Natural killer cell treated with Interleukin-12 subunit alpha and Interleukin-12 subunit beta and Interleukin-15 and Interleukin-18, amount 100 ng/mL, for 72 hours (primary cell): ENCODE measurements at places on chromosomes 5 and 9. TPM values are rescaled to one million over a fixed set of nuclear protein-coding genes. Genes with fewer than 3 reads are reported as not detected.

DNA sequence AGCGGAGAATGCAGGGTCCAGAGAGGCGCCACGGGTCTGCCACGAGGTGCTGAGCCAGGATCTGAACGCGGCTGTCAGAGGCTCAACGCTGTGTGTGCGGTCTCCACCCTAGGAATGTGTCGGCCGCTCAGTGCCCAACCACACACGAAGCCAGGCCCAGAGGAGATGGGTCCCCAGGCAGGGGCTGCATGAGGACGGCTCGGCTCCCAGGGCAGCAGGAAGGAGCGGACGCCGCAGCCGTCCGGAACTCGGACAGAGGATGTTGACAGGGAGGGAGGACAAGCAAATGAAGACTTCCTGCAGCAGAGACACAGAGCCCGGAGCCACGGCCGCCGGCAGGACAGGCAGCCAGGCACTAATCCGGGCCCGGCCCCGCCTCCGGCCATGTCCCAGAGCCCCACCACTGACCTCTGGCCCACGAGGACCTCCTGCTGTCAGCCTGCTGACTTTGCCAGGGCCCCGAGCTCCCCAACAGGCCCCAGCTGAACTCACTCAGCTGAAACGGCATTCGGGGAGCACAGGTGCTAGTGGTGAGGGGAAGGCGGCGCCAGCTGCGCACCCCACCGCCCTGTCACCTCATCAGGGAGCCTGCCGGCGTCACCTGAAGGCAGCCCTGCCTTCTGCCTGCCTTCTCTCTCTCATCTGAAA is 12.7 kb downstream of the VAV2 start:
- no peaks in the 10 kb centered on the region for H3K36me3 ChIP-seq
- peak; percentile 16 for DNase-seq
- no peak overlapping the region for H3K27ac ChIP-seq
- H3K27me3 ChIP-seq = no peaks in the 10 kb centered on the region
- H3K4me1 ChIP-seq = no peaks in the 10 kb centered on the region
- H3K4me3 ChIP-seq = no peak overlapping the region

- H3K27ac ChIP-seq = no peak overlapping the region
- DNase-seq = no peak
- H3K27me3 ChIP-seq = no peaks in the 10 kb centered on the region
- no peaks in the 10 kb centered on the region for H3K36me3 ChIP-seq
These were observed 84.6 kb upstream of the SNX2 start for GRCh38 chr5:122690266-122690665.

DNA sequence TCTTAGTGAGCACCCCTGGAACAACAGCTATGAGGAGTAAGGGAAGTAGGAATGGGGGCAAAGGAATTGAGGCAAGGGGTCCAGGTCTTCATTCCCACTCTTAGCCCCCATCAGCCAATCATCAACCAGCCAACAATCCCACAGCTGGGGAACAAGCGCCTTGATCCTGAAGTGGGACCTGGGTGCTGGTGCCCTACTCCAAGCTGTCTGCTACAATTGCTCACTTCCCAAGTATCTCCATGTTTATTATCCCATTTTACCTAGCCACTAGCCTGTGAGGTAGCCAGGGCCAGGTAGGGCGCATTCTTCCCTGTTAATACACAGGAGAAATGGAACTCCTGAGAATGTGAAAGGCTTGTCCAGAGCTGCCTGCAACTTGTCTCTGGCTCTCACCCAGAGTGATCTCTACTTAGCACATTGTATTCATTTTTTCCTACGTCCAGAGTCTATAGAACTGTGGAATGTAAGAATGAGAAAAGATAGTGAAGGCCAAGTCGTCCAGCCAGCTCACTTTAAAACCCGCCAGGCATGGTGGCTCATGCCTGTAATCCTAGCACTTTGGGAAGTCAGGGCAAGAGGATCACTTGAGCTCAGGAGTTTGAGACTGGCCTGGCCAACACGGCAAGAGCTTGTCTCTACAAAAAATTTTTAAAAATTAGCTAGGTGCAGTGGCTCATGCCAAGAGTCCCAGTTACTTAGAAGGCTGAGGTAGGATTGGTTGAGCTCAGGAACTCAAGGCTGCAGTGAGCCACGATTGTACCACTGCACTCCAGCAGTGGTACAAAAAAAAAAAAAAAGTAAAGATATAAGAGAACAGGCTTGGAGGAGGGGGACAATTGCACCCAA is 6.2 kb upstream of the DNAJC18 start:
- no peaks in the 10 kb centered on the region for H3K27me3 ChIP-seq
- H3K36me3 ChIP-seq = peaks cover 6% of the 10 kb centered on the region
- H3K4me1 ChIP-seq = peaks cover 31% of the 10 kb centered on the region
- peak overlapping the region; percentile 87 for H3K27ac ChIP-seq
- DNase-seq = no peak
- H3K4me3 ChIP-seq = no peak overlapping the region

DNA sequence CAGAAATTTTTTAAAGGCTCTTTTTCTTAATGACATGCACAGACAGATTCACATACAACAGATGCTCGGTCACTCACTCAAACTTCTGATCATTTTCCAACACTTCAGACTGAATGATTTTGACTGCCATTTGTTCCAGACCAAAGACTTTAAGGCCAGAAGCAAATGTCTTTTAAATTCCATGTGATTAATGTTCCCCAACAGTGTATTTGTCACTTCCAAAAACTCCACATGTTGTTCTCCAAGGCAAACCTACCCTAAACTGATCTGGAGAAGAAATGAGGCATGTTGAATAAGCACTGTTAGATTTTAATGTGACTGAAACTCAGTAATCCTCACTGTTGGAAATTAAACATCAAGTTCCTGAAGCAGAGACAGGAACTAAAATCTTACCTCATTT is 366.7 kb downstream of the GABRG2 start:
- no peaks in the 10 kb centered on the region for H3K36me3 ChIP-seq
- H3K4me1 ChIP-seq = no peaks in the 10 kb centered on the region
- H3K27me3 ChIP-seq = no peaks in the 10 kb centered on the region

DNA sequence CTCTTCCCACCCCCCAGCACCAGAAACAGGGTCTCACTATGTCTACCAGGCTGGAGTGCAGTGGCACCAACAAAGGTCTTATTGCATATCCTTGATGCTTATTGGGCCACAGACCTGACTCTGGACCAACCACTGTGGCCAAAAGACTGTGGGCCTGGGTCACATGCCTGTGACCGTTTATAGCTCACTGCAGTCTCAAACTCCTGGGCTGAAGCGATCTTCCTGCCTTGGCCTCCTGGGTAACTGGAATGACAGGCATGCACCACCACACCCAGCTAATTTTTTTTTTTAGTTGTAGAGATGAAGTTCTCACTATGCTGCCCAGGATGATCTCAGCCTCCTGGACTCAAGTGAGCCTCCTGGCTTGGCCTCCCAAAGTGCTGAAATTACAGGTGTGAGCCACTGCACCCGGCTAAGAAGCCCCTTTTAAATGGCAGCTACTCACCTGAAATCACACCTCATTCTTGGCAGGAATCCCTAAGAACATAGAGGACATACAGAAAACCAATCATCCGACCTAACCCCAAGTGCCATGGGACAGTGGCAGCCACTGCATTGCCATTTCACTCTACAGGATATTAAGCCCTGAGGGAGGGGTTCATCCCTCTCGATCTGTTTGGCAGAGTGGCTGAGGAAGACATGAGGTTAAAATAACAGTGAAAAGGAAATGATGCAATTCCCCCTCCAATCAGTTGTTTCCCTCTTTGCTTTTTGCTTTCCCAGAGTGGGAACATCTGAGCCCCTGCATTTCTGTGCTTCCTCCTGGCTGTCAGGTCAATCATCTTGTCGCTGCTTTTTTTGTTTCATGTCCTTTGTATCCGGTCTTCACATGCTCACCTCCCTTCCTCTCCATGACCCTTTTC is 74.6 kb downstream of the LRRC70 start:
- H3K27me3 ChIP-seq = no peaks in the 10 kb centered on the region
- DNase-seq = no peak
- no peaks in the 10 kb centered on the region for H3K4me1 ChIP-seq
- H3K36me3 ChIP-seq = peaks cover under 1% of the 10 kb centered on the region

GRCh38 chr5:68180121-68181038 is 35.2 kb upstream of the PIK3R1 start:
- no peaks in the 10 kb centered on the region for H3K27me3 ChIP-seq
- no peak overlapping the region for H3K4me3 ChIP-seq
- H3K4me1 ChIP-seq = peaks cover 6% of the 10 kb centered on the region
- H3K27ac ChIP-seq = no peak overlapping the region
- no peaks in the 10 kb centered on the region for H3K36me3 ChIP-seq

- no peaks in the 10 kb centered on the region for H3K27me3 ChIP-seq
- H3K4me1 ChIP-seq = no peaks in the 10 kb centered on the region
- no peak overlapping the region for H3K27ac ChIP-seq
- no peaks in the 10 kb centered on the region for H3K36me3 ChIP-seq
These were observed 762.1 kb upstream of the TYRP1 start for GRCh38 chr9:11931109-11931508.

DNA sequence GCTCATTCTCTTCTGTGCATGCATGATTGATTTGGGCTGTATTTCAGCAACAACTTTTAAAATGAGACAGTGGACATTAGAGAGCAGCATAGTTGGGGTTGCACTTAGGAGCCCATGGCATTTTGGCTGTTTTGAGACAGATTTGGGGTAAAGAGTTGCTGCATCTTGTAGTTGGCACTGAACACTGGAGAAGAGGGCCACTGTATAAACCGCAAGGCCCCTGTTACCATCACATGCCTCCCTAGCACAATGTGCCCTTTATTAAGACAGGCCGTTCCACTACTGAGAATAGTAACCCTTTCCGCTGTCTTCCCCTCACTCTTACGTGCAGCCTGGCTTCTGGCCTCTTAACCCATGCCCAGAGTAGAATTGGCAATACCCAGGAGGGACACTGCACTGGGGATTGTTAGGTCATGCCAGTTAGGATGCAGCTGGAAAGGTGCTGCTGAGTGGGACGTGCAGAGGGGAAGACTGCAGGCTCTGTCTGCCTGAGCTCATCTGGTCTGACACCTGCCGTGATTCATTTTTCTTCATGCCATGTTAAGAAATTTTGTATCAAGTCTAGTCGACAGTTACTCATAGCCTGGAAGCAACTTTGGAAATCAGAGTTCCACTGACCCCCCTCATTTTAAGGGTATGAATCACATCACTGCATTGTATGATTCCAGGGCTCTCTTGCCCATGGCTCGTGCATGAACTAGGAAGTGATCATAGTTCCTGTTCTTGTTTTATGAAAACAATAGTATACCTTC is 146.9 kb upstream of the DMRT1 start:
- no peak overlapping the region for H3K27ac ChIP-seq
- H3K27me3 ChIP-seq = no peaks in the 10 kb centered on the region
- H3K36me3 ChIP-seq = no peaks in the 10 kb centered on the region
- peaks cover 7% of the 10 kb centered on the region for H3K4me1 ChIP-seq
- H3K4me3 ChIP-seq = no peak overlapping the region

GRCh38 chr5:428754-429452 is 14.1 kb upstream of the EXOC3 start:
- no peaks in the 10 kb centered on the region for H3K36me3 ChIP-seq
- H3K4me1 ChIP-seq = peaks cover 7% of the 10 kb centered on the region
- peaks cover 13% of the 10 kb centered on the region for H3K27me3 ChIP-seq
- H3K27ac ChIP-seq = no peak overlapping the region
- no peak for DNase-seq
- no peak overlapping the region for H3K4me3 ChIP-seq

GRCh38 chr5:121979691-121980090 is 17.9 kb downstream of the SRFBP1 start:
- no peak overlapping the region for H3K27ac ChIP-seq
- peaks cover 35% of the 10 kb centered on the region for H3K4me1 ChIP-seq
- peaks cover 12% of the 10 kb centered on the region for H3K36me3 ChIP-seq
- H3K4me3 ChIP-seq = no peak overlapping the region

DNA sequence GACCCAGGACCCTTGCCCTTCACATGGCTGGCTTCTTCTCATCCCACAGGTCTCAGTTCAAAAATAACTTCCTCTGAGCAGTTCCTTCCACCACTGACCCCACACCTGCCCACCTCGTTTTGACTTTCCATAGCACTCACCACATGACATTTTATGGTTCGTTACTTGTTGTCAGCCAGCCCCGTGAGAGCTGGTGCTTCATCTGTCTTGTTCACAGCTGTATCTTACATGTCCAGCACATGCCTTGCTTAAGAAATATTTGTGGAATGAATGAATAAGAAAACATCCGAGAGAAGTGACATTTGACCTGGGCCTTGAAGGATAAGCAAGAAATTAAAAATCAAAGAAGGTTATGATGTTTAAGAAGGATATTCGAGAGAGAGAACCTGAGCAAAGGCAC is 193.9 kb downstream of the RFK start:
- no peak overlapping the region for H3K4me3 ChIP-seq
- DNase-seq = no peak
- no peaks in the 10 kb centered on the region for H3K27me3 ChIP-seq
- no peak overlapping the region for H3K27ac ChIP-seq
- H3K36me3 ChIP-seq = no peaks in the 10 kb centered on the region

DNA sequence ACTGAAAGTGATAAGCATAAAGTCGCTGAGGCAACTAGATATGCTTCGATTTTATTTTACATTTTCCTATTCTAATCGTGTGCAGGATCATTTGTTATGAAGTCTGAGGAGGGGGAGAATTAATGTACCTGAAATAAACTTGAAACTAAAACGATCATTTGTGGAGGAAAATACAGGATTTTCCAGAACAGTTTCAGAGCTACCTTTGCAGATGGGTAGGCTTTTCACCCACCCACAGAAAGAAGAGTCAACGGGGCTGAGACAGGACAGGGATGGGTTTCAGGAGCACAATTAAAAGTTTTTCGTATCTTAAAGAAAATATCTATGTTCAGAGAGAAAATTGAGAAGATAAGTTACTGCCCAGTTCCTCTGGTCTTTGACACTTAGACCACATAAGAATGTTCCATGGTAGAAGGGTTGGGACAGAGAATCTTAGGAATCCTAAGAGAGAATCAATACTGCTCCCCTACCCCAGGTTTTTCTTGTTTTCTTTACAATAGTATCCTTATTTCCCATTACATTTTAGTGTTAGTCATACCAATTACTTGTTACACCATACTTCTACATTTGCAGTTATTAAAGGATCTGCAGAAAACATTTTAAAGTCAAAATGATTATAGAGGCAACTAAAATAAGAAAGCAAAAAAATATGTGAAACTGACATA is 211.4 kb downstream of the DEPDC1B start:
- H3K27ac ChIP-seq = no peak overlapping the region
- H3K36me3 ChIP-seq = no peaks in the 10 kb centered on the region
- DNase-seq = no peak
- no peaks in the 10 kb centered on the region for H3K27me3 ChIP-seq

DNA sequence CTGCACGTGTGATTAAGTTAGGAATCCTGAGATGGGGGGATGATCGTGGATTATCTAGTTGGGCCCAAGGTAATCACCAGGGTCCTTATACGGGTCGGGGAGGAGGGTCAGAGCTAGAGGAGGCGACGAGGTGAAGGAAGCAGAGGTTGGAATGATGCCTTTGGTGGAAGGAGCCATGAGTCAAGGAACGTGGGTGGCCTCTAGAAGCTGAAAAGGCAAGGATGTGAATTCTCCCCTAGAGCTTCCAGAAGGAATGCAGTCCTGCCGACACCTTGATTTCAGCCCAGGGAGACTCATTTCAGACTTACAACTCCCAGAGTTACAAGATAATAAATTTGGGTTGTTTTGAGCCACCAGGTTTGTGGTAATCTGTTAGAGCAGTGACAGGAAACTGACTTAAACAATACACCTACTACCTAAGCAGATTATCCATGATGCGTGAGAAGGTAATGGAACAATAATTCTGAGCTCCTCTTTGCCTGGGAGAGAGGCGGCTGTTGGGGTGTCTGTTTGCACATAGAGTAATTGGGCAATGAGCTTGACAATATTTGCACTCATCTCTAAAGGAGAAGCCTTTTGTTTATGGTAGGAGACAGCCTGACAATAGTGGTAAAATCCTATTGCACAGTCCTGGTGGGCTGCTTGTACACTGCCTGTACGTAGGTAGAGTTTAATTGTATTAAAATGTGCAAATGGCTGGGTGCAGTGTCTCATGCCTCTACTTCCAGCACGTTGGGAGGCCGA is 129.3 kb upstream of the IER5L start:
- no peak overlapping the region for H3K27ac ChIP-seq
- no peak overlapping the region for H3K4me3 ChIP-seq
- no peak for DNase-seq
- H3K36me3 ChIP-seq = no peaks in the 10 kb centered on the region

The PCAT7 gene
- not detected for total RNA-seq

The KIF20A gene
- 23.5 TPM for total RNA-seq

The C1QTNF2 gene
- not detected for total RNA-seq

The MCTP1 gene
- 6.6 TPM for total RNA-seq
